ENCODE measurements at places on chromosomes 16 and 17. TPM values are rescaled to one million over a fixed set of nuclear protein-coding genes. Genes with fewer than 3 reads are reported as not detected.

Gene FAM20A
- 63.3 TPM for total RNA-seq

DNA sequence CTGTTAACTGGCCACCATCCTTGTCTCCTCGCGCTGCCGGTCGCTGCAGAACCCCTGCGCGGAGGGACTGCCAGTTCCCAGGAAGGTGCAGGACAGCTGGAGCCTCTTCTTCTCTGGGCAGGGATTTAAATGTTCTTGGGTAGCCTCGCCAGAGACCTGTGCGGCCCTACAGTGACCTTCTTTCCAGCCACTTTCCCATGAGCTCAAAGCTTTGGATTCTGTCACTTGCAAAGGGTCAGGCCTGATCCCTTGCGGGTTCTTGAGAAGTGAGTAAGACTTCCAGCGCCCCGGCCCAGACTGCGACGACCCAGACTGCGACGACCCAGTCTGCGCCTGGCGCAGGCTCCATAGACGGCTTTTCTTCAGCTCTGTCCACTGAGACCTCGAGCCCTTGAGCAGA, 1.4 kb upstream of the SLFN5 start:
- no peaks in the 10 kb centered on the region for H3K27me3 ChIP-seq
- DNase-seq, result no peak
- H3K4me3 ChIP-seq, result no peak overlapping the region
- H3K27ac ChIP-seq, result no peak overlapping the region

Gene MMP28
- 1.8 TPM for total RNA-seq

GRCh38 chr16:3198334-3199072, 10.5 kb downstream of the OR1F1 start:
- H3K4me3 ChIP-seq, result no peak overlapping the region
- no peaks in the 10 kb centered on the region for H3K36me3 ChIP-seq
- DNase-seq, result no peak
- peaks cover 15% of the 10 kb centered on the region for H3K27me3 ChIP-seq
- no peak overlapping the region for H3K27ac ChIP-seq
- H3K4me1 ChIP-seq, result no peaks in the 10 kb centered on the region

- DNase-seq, result peak; percentile 96
- no peaks in the 10 kb centered on the region for H3K36me3 ChIP-seq
- peak overlapping the region; percentile 79 for H3K27ac ChIP-seq
- H3K4me3 ChIP-seq, result peak overlapping the region; percentile 76
- peaks cover 20% of the 10 kb centered on the region for H3K4me1 ChIP-seq
Measured at GRCh38 chr17:67994817-67995569, 1.3 kb downstream of the C17orf58 start.

Gene C17orf50
- not detected for total RNA-seq

Gene MAPT
- 0.29 TPM for total RNA-seq

- no peaks in the 10 kb centered on the region for H3K4me1 ChIP-seq
- H3K27ac ChIP-seq, result no peak overlapping the region
- no peak for DNase-seq
- H3K27me3 ChIP-seq, result no peaks in the 10 kb centered on the region
Measured at GRCh38 chr17:77684803-77685798, 273.4 kb upstream of the TNRC6C start.

DNA sequence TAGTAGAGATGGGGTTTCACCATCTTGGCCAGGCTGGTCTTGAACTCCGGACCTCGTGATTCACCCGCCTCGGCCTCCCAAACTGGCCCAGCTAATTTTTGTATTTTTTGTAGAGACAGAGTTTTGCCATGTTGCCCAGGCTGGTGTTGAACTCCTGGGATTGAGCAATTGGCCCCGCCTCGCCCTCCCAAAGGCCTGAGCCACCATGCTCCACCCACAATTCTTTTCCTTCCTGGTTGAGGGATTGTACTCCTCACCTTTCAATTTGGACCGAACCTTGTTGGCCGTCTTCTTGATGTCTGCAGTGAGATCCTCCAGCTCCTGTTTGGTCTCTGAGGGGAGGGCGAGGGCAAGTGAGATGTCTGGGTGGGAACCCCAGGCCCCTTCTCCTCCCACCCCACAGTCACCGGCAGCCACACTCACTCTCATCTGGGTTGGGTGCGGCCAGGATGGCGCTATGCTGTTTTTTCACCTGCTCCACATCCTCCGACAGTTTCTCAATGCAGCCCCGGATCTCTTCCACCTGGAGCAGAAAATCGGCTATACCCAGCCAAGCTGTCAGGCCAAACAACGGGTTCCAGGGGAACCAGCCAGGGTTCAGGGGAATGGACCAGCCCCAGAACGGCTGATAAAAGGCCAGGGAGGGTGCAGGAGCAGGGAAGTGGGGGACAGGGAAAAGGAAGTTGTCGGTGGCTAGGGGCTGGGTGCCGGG, 9.6 kb downstream of the STX1B start:
- H3K27ac ChIP-seq, result no peak overlapping the region
- no peaks in the 10 kb centered on the region for H3K36me3 ChIP-seq
- peak; percentile 75 for DNase-seq
- H3K27me3 ChIP-seq, result no peaks in the 10 kb centered on the region

DNA sequence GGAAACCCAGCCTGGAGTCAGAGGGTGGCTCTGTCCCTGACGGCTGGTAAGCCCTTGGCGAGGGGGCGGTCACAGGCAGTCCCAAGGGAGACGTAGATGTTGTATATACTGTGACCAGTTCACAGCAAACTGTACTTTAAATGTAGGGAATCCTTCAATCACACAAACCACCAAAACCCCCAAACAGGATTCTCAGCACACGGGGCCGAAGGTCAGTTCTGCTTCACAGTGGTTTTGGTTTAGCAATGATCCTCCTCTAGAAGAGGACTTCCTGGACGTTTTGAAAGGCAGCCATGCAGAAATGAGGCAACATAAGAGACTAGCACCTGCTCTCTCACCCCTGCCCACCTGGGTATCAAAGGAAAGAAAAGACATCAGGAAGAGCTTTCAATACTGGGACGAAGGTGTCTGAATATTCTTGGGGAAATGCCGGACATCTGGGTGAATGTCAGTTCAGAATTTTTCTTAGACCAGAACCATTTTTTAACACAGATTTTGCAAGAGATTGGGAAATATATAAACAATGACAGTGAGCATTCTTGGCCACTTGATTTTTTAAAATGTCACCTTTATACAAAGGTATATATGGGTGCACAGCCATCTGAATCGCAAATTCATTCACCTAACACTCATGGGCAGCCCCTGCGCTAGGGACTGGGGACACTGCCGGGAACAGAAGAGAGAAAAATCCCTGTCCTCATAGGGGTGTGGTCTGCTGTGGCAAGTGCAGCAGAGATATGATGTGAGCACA, 74.2 kb downstream of the CRISPLD2 start:
- no peak overlapping the region for H3K4me3 ChIP-seq
- DNase-seq, result no peak
- no peaks in the 10 kb centered on the region for H3K4me1 ChIP-seq
- no peak overlapping the region for H3K27ac ChIP-seq
- no peaks in the 10 kb centered on the region for H3K36me3 ChIP-seq

DNA sequence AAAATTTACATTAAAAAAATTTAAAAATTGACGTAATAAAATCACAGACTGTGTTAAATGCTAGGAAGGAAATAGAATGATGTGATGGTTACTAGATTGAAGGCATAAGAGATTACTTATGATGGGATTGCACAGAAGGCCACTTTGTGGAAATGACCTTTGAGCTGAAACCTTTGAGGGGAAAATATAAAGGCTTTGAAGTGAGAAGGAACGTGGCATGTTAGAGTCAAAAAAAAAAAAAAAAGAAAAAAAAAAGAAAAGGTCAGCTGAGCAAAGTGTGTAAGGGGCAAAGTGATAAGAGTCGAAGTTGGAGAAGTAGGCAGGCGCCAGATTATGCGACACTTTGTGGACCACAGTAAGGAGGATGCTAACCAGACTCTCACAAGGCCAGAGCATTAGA, 3.6 kb upstream of the PSMD11 start:
- no peaks in the 10 kb centered on the region for H3K36me3 ChIP-seq
- no peak overlapping the region for H3K27ac ChIP-seq
- H3K4me3 ChIP-seq, result no peak overlapping the region

DNA sequence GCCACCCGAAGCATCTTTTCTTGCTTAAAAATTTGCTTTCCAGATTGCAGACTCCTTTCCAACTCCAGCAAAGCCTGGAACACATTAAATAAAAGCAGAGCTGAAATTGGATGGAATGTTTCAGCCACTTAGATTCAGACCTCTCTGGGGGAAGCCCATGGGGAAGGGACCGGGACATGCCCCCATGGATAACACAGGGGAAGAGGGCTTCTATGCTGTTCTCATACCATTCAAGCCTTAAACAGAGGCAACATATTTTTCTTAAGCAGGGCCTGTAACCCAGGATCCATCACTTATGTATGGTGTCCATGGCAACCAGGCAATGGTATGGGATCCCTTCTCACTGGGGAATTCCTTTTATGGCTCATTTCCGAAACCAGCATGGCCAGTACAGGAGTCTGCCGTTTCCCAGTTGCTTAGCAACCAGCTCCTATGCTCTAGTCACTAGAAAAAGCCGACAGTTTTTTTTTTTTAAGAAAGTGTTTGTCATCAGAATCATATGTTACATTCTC, 62.0 kb upstream of the MARCHF10 start:
- peaks cover 3% of the 10 kb centered on the region for H3K4me1 ChIP-seq
- no peaks in the 10 kb centered on the region for H3K27me3 ChIP-seq
- no peak overlapping the region for H3K4me3 ChIP-seq
- no peak overlapping the region for H3K27ac ChIP-seq

- DNase-seq, result peak; percentile 71
- H3K27me3 ChIP-seq, result peaks cover 4% of the 10 kb centered on the region
- H3K4me3 ChIP-seq, result peak overlapping the region; percentile 72
- peaks cover 13% of the 10 kb centered on the region for H3K36me3 ChIP-seq
- H3K27ac ChIP-seq, result peak overlapping the region; percentile 14
Measured at GRCh38 chr16:50025537-50025931, 509 bp downstream of the CNEP1R1 start.

Gene RAB37
- total RNA-seq, result under 0.01 TPM

- no peak overlapping the region for H3K4me3 ChIP-seq
- no peak overlapping the region for H3K27ac ChIP-seq
- DNase-seq, result no peak
- H3K4me1 ChIP-seq, result peaks cover 21% of the 10 kb centered on the region
- no peaks in the 10 kb centered on the region for H3K36me3 ChIP-seq
Measured at GRCh38 chr16:57867000-57867561, 64.8 kb upstream of the KIFC3 start.

DNA sequence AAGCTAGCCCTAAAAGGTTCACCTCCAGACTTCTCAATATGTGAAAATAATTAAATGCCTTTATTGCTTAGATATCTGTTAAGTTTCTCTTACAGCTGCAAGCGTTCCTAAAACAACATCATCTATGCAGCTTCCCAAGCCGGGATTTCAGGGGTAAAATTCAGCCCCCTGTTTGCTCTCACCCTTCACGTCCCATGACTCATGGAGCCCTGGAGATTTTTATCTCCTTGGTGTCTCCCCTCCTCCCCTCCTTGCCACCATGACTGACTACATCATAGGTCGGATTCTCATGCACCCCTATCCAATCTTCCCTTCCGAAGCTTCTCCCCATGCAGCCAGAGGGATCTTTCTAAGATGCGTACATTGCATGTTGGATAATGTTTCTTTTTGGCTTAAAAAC, 21.0 kb upstream of the CACNG4 start:
- no peak overlapping the region for H3K27ac ChIP-seq
- H3K4me3 ChIP-seq, result no peak overlapping the region
- peaks cover 71% of the 10 kb centered on the region for H3K27me3 ChIP-seq
- no peaks in the 10 kb centered on the region for H3K4me1 ChIP-seq
- DNase-seq, result peak; percentile 52

Gene TPSG1
- total RNA-seq, result not detected

DNA sequence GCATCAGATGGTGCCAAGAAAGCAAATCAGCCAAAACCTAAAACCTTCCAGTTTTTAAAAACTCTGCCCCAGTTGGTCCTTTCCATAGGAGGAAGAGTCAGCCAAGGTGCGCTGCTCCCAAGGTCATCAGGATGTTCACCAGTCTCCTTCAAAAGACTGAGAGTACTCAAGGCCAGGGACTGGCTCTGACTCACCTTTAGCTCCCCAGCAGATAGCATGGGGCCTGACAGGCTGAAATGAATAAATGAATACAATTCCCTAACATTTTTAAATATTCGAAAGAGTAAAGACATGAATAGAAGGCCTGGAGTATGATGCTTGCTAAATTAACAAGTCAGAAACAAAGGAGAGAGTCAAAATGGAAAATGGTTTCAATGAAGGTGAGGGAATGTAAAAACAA, 19.2 kb downstream of the EFTUD2 start:
- H3K27ac ChIP-seq, result no peak overlapping the region
- H3K4me1 ChIP-seq, result no peaks in the 10 kb centered on the region
- no peak for DNase-seq
- peaks cover 74% of the 10 kb centered on the region for H3K36me3 ChIP-seq
- no peak overlapping the region for H3K4me3 ChIP-seq
- no peaks in the 10 kb centered on the region for H3K27me3 ChIP-seq

Gene VTN
- not detected for total RNA-seq

- H3K36me3 ChIP-seq, result peaks cover 23% of the 10 kb centered on the region
- peak overlapping the region; percentile 96 for H3K4me3 ChIP-seq
- peak; percentile 94 for DNase-seq
- peak overlapping the region; percentile 72 for H3K27ac ChIP-seq
Measured at GRCh38 chr17:4949321-4950074, 1.2 kb upstream of the PFN1 start.

Gene SOCS1
- total RNA-seq, result 1.8 TPM

- H3K27me3 ChIP-seq, result peaks cover 20% of the 10 kb centered on the region
- no peaks in the 10 kb centered on the region for H3K36me3 ChIP-seq
- H3K27ac ChIP-seq, result no peak overlapping the region
- no peak overlapping the region for H3K4me3 ChIP-seq
Measured at GRCh38 chr17:79033741-79034501, 10.0 kb downstream of the C1QTNF1 start.

GRCh38 chr17:59004338-59005111, 102.2 kb downstream of the TRIM37 start:
- DNase-seq, result peak; percentile 49
- H3K4me3 ChIP-seq, result no peak overlapping the region
- no peaks in the 10 kb centered on the region for H3K27me3 ChIP-seq
- H3K4me1 ChIP-seq, result peaks cover 16% of the 10 kb centered on the region
- H3K27ac ChIP-seq, result no peak overlapping the region

DNA sequence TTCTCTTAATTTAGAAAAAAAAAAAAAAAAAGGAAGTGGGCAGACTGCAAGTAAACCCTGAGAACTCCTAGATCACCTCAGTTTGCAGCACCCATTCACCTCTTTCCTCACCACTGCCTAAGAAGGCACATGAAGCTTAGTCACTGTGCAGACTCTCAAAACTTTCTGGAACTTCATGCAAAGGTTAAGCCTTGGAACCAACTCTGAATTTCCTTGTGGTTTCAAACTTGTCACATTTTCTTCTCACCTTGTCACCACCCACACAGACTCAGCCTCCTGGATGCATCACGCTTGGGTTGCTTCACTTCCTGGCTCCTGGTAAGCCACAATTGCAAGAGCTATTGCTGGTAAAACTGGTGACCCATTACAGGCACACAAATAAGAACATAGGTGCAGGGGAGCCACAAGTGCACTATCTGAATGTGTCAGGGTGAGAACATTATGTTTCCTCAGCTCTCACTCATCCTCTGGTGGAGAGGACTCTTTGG, 15.0 kb upstream of the CPD start:
- H3K36me3 ChIP-seq, result no peaks in the 10 kb centered on the region
- H3K27me3 ChIP-seq, result peaks cover 12% of the 10 kb centered on the region
- H3K4me3 ChIP-seq, result no peak overlapping the region
- H3K27ac ChIP-seq, result no peak overlapping the region
